LNCaP clone FGC (cell line): ENCODE measurements at places on chromosomes 5 and 9.

DNA sequence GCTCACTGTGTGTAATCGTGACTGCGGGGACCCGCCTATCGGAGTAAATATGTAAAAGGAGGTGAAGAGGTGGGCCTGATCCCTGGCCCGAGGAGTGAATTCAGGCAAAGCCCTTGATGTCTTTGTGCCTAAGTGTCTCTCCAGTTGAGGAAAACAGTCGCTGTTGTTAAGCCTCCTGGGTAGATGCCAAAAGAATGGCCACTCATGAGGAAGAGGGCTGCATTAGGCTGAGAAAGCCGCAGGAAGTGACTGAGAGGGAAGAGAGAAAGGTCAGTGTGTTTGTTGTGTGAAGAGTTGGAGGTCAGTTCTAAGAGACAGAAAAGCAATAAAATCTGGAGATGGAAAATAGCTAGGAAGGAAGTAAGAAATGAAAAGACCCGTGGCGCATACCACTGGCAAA lies 35.8 kb upstream of the PIP5K1B start:
- DNase-seq, result no peak

DNA sequence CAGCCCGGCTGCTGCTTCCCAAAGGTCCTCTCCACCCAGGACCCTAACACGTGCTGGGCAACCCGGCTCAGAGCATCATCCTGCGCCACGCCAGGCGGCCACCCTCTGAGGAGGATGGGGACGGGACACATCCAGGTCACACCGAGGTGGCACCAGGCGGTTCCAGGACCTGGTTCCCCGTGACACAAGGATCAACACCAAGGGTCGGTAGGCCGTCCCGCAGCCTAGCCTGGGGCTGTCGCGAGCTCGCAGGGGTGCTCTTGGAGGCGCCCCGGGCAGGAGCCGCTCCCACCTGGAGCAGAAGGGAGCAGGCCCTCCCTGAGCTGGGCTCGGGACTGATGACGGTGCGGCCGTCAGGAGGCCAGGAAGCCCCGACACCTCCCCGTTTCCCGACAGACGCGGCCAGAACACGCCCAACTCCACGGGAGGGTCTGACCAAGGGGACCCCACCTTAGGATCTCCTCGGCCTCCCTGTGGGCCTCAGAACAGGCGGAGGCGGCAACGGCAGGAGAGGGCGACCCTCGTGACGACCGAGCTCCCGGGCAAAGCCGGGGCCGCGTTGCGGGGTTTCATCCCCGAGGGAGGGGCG lies 6.3 kb downstream of the EXD3 start:
- DNase-seq, result no peak

- no peak for DNase-seq
Observed at GRCh38 chr5:10981932-10982331, 220.9 kb upstream of the DAP start.

DNA sequence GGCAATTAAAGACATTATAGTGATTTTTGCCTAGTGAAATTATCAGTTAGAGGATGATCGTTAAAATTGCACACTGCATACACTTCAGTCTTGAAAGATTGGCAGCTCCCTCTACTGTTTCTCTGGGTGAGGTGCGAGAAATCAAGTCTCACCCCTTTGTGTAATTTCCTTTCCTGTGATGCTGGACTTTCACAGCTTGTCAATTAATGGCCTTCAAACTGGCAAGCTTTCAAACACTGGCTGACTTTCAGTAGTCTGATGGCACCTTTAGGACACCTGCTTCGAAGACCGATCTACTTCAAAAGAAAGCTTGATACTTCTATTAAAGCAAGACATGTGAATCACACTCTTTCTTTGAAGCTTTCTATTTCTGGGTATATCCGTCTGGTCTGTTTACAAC lies 706.7 kb upstream of the PTPRD start:
- DNase-seq, result no peak

- DNase-seq, result peak; percentile 27
Observed at GRCh38 chr9:92666236-92666635, 3.7 kb downstream of the IPPK start.

DNA sequence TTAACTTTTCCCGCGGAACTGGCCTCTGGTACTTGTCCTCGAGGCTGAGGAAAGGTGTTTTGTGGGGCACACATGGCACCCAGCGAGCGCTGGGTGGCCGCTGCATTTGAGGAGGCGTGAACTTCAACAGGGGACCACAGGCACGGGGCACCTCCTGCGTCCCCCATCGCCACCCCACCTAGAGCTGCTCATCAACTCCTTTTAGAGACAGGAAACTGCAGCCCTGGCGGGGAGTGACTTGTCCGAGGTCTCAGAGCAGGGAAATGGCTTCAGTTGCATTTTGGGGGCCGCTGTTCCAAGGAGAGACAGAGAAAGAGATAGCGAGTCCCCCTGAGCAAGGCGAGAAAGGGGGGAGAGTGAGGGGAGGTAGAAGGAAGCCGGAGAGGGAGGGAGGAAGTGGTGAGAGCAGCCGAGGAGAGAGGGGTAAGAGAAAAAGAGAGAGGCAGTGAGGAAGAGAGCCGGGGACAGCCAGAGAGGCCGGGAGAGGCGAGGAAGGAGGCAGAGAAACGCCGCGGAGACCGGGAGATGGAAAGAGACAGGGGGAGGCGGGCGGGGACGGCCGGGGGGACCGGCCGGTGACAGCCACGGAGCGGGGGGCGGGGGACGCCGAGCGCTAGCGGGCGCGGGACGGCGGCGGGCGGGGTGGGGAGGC lies 12.5 kb upstream of the LHX2 start:
- DNase-seq, result no peak

- peak; percentile 45 for DNase-seq
Observed at GRCh38 chr5:154273028-154273617, 82.6 kb downstream of the GALNT10 start.

DNA sequence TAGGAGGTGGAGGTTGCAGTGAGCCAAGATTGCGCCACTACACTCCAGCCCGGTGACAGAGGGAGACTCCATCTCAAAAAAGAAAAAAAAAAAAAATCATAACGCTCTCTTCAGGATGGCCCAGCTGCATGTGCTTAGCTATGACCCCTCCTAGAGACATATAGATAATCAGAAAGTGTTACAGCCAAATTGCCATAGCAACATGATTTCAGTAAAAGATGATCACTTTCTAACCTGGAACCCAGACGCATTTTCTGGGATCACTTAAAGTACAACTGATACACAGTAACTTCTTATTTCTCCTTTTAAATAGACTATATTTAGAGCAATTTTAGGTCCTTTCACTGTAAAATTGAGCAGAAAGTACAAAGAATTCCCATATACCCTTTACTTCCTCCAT lies 372.9 kb downstream of the CDH18 start:
- no peak for DNase-seq
